ENCODE measurements at places on chromosomes 1 and 21.

- no peak for DNase-seq
Observed at GRCh38 chr21:44658913-44659595, 1.3 kb downstream of the KRTAP12-3 start.

DNA sequence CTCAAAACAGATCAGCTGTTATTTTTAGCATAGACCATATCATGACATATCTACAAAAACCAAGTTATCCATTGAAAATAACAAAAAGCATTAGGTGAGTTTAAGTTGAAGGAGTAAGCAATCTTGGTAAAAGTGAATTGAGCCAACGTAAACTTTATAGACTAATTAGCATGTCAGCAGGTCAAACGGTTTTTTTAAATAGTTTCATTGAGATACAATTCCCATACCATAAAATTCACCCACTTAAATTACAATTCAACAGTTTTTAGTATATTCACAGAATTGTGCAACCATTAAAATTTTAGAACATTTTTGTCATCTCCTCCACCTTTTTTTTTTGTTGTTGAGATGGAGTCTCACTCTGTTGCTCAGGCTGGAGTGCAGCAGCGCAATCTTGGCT, 92.1 kb downstream of the TGFBR3 start:
- no peak for DNase-seq

DNA sequence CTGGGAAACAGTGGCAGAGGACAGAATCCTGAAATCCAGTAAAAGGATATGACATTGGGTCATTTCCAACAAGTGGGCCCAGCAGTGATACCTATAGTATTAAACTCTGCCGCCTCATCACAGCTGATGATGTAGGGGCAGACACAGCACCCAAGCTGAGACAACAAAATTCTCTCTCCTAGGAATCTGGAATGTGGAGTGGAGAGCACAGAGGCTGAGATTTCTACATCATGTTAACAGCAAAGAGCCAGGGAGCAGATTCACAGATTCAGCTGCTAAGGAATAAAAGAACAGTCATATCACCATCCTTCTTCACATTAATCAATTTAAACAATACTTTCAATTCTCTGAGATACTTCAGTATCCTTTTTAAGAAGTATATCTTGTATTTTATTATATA, 61.9 kb downstream of the CRP start:
- DNase-seq: no peak

DNA sequence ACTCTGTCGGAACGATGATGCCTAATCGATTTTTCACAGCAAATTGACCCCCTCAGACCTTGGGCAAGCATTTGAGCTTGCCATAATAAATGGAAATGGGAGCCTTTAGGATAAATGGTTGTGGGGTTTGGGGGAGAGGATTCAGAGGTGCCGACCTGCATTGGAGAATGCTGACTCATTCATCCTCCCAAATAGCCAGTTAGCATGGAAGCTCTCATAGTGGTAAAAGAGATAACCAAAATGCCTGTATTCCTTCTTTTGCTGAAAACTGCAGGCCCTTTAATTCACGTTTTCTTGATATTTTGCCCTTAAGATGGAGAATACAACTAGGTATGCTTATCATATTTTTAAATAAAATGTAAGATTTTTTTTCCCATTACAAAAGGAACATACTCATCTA, 392.6 kb upstream of the DEPDC1 start:
- DNase-seq: no peak

GRCh38 chr1:21308847-21309652, 18.8 kb upstream of the ECE1 start:
- DNase-seq: no peak

DNA sequence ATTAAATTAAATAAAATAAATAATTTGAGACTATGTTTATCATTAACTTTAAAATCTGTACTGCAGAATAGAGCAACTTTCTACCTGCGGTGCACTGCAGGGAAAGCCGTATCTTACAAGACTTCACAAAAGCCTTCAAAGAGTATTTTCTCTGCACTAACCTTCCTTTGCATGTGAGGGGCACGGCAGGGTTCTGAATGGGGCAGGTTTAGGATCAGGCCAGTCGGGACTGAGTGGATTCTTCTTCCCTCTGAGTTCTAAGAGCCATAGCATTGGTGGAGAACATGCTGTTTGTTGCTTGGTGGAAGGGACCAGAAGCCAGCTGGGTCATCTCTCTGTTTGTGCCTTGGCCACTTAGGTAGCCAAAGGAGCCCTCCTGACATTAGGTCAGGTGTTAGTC, 55.2 kb upstream of the LGALS8 start:
- no peak for DNase-seq

DNA sequence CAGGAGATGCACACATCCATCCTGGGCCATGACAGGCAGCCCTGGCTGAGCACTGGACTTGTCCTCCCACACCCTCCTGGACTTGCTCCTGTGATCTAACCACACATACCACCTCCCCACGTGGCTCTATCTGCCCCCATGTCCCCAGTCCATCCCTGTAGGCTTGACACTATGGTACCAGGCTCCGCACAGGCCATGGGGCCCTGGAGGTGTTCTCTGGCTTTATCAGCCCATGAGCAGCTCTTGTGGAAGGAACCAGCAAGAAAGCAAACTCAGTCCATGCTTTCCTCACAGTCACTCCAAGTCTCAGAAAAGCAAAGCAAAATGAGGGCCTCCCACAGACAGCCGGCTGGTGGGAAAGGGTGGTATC, 61.6 kb downstream of the CD46 start:
- no peak for DNase-seq

- DNase-seq: no peak
Observed at GRCh38 chr1:46110521-46110920, 21.9 kb downstream of the PIK3R3 start.

- DNase-seq: no peak
Observed at GRCh38 chr1:200252531-200252930, 157.3 kb downstream of the ZNF281 start.

DNA sequence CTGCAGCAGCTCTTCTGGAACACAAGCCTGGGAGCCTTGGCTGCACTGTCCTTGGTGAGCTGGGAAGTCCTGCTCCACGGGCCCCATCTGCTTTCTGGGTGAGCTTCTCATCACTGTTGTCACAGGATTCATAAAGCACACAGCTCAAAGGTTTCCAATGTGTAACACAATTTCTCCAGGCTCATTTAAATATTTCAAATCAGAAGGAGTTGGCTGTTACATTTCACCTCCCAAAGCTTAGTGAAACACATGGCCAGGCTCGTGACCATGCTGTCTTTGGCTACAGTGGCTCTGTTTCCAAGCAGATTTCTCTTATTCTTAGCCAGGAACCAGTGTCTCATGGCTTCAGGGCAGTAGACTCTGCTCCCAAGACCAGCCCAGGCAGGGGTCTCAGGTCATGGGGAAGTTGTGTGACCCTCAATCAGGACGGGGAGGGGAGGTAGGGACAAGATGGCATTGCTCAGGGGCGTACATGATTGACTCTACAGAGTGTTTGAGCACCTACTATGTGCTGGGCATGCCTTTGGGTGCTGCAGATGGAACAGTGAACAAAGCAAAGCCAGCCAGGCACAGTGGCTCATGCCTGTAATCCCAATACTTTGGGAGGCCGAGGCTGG, 353.0 kb downstream of the NPHP4 start:
- DNase-seq: no peak

GRCh38 chr1:37989361-37989930, 376 bp downstream of the SF3A3 start:
- DNase-seq: no peak

DNA sequence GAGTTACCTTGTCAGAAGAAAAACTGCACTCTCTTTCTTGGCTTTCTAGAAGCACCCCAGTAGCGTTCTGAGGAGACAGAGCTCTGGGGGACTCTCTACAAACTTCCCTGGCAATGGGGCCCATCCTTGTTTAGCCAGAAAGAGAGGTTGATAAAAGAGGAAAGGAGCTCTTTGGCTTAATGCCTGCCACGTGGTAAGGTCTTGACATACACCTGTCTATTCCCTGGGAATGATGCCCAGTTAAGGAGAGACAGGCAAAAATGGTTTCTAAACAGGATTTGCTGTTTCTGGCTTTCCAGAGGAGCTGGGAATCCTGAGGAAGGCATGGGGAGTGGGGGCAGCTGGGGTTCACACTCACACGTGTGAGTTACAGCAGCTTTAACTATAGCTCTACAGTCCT, 30.2 kb upstream of the IL20 start:
- no peak for DNase-seq

GRCh38 chr21:28793043-28793442, 199.6 kb downstream of the LTN1 start:
- no peak for DNase-seq

GRCh38 chr21:45470773-45471524, 66.0 kb downstream of the COL18A1 start:
- no peak for DNase-seq

DNA sequence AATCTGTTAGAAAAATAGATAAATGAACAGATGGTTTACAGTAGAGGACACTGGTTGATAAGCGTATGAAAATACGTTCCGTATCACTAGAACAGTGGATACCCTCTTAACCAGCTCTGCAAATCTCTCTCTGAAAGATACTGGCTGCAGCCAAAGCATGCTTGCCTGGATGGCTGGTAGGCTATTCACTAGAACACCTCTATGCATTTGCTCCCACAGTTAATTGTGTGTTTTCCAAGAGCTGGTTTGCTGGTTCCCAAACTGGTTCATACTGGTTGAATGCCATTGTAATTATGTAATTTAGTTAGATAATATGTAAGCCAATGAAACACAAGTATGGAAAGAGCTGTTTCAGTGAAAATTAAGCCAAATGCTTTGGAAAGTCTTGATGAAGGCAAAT, 126.6 kb downstream of the C1orf21 start:
- DNase-seq: no peak

DNA sequence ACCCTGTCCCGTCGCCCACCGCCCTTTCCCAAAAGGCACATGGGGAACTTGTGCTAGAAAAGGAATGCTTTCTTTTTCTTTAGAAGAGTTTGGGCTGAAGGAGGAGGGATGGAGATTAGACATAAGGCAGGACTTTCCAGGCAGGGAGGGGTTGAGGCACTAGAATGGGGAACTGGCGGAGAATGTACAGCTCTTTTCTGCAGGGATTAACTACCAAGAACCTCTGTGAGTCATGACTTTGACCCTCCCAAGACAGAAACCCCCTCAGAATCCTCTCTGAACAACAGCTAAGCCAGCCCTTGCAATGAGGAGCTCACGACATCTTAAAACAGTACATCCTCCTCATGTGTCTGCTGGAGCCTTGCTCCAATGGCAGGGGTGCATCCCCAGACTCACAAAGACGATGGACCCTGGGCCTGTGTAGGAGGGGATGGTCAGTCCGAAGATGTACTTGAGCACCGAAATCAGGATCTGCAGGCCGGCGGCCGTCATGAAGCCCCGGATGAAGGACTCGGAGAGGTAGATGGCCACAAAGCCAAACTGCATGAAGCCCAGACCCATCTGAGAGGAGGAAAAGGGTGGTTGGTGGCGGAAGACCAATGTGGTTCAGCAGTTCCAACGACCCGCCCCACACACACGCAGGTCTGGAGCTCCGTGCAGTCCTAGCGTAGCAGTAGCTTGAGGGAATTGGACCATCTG, 13.6 kb downstream of the SLC26A9 start:
- DNase-seq: no peak

DNA sequence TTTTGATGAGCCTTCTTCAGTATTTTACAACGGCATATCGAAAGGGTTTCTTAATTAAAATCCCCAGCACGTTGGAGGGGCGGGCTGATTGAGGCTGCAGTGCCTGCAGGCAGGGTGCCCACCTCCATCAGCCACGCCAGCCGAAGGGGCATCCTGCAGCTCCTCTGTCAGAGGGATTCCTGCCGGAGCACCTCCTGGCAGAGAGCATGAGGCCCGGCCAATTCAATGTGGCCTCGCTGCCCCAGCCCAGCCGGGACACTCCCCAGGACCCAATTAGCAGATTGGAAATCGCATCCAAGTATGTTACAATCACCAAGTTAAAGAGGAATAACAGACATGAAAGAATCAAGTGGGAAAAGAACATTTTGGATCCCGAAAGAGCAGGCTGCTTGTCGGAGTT, 216.6 kb downstream of the ST6GALNAC3 start:
- no peak for DNase-seq

DNA sequence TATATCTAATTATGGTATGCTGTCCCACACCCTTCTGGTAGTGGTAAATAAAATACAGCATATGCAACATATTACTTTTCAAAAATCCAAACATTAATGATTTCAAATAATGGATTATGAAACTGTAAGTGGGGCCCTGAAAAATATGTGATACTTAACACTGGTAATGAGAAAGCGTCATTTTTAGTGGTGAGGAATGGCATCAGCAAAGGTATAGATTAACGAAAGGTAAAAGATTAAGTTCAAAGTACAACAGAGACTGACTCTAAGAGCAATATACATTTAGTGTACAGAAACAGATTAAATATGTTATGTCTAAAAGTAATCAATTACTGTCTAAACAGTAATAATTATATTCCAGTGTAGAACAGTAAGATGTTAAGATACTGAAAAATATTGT, 194.1 kb downstream of the COL24A1 start:
- DNase-seq: no peak

DNA sequence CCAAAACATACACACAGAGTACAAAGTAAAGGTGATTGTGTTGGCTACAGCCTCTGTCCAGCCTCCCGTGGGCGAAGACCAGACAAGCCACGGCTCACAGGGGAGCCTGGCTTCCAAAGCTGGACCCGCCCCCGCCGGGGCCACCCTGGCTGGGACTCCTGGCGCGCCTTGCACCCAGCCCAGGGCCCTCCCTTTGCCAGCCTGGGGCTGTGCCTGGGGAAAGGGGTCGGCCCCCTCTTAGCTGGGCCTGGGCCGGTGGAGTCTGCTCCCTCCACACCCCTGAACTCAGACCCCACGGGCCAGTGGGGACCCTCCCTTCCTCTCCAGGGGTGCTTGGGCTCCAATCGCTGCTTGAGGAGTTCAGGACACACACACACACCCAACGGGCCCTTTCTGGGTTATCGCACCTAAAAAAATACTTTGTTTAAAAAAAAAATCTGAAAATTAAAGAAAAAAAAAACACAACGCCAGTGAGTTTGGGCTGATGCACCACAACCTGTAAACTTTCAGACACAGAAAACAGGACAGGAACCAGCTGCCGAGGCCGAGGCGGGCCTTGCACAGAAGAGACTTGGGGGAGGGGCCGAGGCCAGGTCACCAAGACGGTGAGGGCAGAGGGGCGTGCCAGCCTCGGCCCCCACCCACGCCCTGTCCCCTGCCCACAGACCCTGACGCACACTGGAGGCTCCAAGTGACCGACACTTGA, 56.3 kb downstream of the KCNAB2 start:
- no peak for DNase-seq

DNA sequence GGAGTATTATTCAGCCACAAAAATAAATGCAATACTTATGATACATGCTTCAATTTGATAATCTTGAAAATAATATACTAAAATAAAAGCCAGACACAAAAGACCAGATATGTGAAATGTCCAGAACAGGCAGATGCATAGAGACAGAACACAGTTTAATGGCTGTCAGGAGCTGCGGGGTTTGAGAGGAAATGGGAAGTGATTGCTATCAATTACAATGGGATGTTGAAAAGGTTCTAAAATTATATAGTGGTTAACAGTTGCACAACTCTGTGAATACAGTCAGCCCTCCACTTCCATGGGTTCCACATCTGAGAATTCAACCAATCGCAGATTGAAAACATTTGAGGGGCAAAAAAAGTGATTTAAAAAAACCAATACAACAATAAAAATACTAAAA, 54.0 kb downstream of the LTN1 start:
- no peak for DNase-seq

GRCh38 chr1:20166051-20166450, 19.8 kb upstream of the UBXN10 start:
- DNase-seq: no peak

GRCh38 chr1:214550013-214550856, 1.2 kb downstream of the PTPN14 start:
- DNase-seq: no peak
